IPS DF 19.7 (cell line): ENCODE measurements at places on chromosomes 7 and 10.

GRCh38 chr7:120402801-120403200 is 129.8 kb downstream of the KCND2 start:
- DNase-seq: no peak

DNA sequence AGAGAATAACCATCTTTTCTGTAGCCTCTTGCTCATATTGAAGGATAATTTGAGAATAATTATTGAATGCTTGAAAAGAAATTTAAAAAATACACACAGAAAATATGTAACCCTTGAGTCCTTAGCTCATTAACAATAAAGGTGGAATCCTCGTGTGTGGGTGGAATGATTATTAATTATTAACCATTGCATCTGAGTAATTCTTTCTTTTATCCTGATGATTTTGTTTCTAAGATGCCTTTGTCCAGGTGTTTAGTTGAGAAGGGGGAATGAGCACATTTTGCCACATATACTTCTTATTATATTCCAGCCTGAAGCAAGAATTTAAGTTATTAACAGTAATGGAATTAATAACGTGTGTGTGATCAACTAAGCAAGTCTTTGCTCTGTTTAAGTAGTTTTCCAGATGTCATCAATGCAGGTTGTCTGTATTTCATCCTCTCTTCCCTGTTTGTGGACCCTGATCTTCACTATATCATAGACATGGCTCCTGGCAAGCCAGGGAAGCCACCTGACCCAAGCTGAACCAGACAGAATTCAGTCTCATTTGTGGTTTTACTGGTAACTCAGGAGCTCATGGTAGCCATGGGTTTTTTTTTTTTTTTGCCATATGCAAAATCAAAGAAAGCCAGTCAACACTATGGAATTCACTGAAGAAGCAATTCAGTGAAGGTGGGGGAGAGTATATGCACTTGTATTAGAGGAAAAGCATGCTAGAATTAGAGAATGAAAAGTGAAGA is 144.3 kb downstream of the KIF20B start:
- no peak for DNase-seq

DNA sequence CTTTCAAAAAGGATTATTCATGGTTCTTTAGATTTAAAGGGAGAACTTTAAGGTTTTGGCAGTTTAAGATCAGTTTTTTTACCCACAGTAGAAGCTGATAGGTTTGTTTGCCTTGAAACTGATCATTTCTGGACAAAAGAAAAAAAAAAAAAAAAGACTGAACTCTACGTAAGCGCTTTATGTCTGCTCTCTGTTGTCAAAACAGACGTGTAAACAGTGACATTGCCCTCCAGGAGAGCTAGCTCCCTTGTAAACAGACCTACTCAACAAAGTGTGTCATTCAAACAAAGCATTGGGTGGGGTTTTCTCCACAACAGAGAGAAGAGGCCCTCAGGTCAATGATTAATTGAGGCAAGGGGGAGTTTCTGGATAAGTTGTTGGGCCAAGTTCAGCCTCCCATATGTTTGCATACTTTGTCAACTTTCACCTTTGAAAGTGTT is 568.1 kb upstream of the LRRN3 start:
- no peak for DNase-seq

GRCh38 chr7:141463986-141464385 is 87.2 kb upstream of the AGK start:
- no peak for DNase-seq

DNA sequence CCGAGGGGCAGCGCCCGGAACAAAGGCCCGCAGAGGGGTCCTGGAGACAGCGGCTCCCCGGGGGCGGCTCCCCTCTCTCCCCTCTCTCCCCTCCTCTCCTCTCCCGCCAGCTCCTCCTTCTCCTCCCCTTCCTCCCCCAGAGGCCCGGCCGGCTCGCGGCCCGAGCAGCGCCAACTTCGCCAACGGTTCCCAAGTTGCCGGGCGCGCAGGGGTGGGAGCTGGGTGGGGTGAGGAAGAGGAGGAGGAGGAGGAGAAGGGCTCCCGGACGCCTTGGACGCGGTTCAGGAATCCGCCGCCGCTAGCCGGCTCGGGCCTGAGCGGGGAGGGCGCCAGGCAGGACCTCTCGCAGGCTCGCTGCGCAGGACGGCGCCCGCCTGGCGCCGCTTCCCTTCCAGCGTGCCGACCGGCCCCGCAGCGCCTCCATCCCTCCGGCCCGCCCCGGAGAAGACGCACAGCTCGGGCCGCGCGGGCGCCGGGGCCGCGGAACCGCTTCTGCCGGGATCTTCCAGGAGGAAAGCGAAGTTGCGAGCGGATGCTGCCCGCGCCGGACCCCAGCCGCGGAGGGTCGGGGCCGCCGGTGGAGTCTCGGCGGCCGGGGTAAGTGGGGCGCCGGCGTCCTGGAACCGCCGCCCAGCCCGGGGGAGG is at the start of gene CHST3:
Gene CHST3, plus strand, starts transcription at position 298 of the 645 bp plus-strand sequence. CDS start 41,448 bp downstream, outside the sequence.
- no peak for DNase-seq

DNA sequence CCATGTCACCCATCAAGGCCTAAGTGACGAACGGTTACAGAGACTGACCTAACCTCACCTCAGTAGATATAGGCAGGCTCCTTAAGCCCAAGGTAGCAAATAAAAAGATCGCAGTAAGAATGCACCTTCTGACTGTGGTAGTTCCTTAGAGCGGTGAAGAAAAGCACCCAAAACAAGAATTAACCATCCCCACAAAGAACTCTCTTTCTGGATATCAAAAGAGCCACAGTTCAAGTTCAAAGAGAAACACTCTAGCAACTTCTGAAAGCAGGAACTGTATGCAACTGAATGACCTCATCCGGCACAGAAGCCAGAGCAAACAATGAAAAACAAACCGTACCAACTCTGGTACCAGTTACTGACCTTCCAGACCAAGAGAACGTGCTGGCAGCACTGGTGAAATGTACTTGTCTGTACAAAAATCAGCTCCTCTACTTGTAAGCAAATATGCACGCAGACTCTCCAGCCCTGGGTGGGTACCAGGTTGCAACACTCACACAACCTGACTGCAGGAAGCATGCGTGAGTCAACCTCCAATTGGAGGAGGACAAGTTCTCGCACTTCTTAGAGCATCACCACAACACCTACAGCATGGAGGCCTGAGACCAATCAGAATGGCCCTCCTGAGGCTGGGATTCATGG is 202.7 kb downstream of the FAM107B start:
- DNase-seq: no peak

GRCh38 chr10:77629775-77630506 is 7.7 kb downstream of the KCNMA1 start:
- DNase-seq: no peak

DNA sequence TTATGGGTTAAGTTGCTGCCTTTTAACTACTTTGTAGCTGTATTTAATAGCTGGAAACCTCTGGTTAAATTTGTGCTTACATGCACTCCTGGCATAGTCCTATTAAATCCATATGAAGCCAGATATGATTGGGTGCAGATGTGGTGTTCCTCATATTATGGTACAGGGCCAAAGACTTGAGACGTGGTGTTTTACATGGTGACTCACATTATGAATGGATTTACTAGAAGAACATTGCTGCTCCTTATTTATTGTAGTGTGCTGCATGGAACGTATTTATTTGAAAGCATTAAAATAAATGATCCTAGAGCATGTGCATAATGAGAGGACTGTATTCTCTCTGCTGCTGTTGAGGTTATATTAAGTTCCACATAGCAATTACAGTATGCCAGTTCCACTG is 224.1 kb downstream of the SLC25A13 start:
- no peak for DNase-seq

GRCh38 chr7:87420173-87420572 is 55.3 kb downstream of the ABCB4 start:
- DNase-seq: no peak

DNA sequence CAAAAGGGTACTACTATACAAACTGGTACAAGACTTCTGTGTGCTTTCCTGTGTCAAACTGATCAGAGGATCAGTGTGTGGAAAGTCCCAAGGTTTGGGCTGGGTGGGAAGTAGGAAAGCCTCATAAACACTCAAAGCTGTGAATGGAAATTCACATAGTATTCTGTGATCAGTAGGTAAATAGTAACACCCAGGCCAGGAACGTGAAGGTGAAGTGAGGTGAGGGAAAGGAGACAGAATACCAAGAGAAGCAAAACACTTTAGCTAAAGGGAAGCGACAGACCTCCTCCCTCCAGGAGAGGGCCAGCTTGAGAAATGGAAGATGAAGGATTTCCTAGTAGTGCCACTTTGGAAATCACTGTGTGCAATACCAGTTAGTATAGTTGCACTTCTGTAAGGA is 451.9 kb downstream of the KCNMA1 start:
- no peak for DNase-seq

GRCh38 chr7:157439149-157439548 is 102.3 kb downstream of the DNAJB6 start:
- no peak for DNase-seq

GRCh38 chr7:155225095-155225494 is 72.6 kb upstream of the INSIG1 start:
- DNase-seq: no peak

DNA sequence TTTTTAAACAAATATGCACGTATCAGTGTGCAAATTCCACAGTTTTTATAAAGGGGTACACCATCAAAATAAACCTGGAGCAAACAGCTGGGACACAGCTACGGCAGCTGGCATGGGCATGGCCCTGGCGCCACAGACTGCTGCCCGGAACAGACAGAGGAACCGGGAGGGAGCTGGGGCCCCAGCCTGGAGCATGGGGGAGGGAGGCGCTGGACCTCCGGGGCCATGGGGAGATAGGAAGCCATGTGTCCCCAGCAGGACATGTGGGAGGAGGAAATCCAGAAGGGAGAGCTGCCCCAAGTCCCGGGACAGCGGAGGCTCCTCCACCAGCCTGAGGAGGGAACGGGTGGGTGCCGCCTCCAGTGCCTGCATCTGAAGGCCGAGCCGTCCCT is 180.1 kb downstream of the MAD1L1 start:
- DNase-seq: no peak

- no peak for DNase-seq
Observed at GRCh38 chr7:73887762-73888161, 26.8 kb downstream of the TMEM270 start.
